Inflammatory macrophage treated with lipopolysaccharide for 4 hours (primary cell): ENCODE measurements at places on chromosomes 5 and 9.

GRCh38 chr9:113465599-113466140 lies 2.1 kb downstream of the RGS3 start:
- DNase-seq, result no peak

DNA sequence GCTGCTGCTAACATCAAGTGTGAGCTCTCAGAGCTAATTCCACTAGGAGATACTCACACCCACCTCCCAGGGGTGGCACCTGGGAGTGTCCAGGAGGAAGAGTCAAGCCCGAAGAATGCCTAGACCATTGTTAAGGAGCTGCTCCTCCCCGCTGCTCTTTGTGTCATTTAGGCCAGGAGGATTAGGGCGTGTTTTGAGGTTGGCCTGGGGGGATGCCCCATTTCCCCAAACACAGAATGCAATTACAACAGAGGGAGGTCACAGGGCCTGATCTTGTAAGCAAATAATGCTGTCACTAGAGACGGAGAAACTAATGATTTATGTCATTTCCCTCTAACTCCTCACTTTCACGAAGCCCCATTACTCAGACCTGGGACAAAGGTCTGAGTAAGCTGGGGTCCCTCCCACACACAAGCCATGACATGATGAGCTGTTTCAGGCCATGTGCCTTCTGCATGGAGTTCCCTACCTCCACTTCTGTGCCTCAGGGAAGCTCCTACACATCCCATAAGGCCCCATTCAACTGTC lies 312.5 kb downstream of the ACTL7B start:
- DNase-seq, result peak; percentile 94

DNA sequence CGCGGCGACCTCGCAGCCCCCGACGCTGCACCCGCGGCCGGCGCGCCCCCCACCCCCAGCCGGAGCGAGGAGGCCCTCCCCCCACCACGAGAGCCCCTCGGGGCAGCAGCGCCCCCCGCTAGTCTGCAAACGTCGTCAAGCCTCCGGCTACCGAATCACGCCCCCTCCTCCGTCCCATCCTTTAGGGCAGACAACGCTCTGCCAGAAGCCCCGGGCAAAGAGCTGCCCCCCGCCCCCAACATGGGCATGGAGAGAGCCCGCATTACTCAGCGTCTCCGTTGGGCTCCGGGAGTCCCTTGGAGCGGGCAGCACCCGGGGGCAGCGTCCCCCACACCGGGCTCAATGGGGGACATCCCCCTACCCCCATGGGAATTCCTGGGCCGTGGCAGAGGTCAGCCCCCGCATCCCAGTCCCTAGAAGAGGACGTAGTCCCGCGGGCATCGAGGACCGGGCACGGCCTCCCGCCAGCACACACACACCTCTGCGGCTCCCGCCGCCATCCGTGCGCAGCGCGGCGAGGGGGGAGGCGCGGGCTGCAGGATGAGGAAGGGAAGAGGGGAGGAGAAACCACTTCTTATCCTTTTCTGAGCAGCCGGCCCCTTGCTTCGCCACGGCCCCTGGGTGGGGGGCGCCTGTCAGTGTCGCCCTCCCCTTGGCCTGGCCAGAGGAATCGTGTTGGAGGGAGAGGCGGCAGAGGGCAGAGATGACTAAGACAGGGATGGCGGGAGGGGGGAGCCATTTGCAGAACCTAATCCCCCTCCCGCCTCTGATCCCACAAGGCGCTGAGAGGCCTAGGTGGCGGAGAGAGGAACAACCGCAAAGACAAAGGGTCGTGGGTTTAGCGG lies 750 bp downstream of the DNM1 start:
- no peak for DNase-seq

GRCh38 chr9:127779136-127779981 lies 893 bp upstream of the SH2D3C start:
- peak; percentile 91 for DNase-seq

DNA sequence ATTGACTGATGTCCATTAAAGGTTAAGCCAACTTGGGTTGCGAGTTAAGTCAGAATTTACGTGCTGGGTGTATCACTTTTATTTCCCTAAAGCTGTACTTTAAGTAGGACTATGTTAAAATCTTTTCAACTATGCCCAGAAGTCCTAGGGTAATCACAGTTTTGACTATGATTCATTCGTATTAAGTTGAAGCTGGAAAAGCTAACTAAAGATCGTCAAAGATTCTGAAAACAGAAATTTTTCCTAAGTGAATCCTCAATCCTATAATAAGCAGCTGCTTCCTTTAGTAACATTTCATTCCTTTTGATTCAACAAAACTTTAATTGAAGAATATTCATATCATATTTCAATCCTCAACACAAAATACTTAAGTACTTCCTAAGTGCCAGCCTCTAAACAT lies 460.4 kb downstream of the ACTL7B start:
- DNase-seq, result no peak

DNA sequence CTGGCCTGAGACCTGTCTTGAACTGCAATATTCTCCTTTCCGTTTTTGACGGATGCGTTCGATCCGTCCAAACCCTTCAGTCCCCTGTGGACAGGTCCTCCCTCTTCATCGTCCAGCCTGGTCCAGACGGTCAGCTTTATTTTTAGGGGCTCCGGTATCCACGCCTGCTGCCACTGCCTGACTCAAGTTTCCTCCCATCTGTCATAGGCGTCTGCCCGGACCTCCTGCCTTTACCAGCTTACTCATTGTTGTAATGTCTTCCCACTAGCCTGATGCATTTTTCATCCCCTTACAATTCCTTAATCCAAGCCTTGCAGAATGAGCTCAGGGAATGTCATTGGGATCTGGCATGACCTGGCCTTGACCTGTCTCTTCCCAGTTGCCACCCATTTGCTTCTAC lies 145.8 kb downstream of the TENT4A start:
- no peak for DNase-seq

DNA sequence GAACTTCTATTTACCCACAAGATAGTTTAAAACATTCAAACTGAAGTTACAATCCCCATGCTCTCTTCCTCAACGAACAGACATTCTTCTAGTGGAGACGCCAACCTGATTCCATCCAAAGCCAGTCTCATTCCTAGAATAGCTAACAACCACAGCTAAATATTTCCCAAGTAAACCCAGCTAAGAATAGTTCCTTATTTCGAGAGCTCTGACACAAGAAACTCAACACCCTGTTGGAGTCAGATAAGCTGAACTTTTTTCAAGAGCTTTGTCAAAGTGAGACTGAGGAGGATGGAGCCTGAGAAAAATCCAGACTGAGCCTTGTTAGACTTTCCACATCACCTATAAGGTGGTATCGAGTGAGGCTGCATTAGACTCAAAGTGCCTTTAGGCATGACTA lies 56.7 kb upstream of the RPS23 start:
- DNase-seq, result no peak

DNA sequence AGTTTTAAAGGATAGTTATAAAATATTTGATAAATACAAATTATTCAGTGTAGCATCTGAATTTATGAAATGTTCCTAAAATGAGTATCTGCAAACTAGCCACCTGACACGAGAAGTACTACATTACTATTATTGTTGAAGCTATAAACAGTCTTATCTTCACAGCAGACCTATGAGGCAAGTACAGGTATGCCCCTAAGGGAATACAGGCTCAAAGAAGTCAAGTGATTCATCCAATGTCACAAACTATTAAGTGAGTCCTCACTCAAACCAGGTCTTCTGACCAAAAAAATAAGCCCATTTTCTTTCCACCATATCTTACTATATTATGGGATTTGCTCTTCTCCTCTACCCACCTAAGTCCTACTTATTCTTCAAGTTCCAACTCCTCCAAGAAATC lies 28.7 kb downstream of the STRBP start:
- no peak for DNase-seq
